Colonic mucosa (tissue), 4 donors: ENCODE measurements at places on chromosomes 5 and 9. TPM values are rescaled to one million over a fixed set of nuclear protein-coding genes. Genes with fewer than 3 reads are reported as not detected.
A peak's percentile ranks its signal among the peaks of the same experiment; 100 is the strongest.

DNA sequence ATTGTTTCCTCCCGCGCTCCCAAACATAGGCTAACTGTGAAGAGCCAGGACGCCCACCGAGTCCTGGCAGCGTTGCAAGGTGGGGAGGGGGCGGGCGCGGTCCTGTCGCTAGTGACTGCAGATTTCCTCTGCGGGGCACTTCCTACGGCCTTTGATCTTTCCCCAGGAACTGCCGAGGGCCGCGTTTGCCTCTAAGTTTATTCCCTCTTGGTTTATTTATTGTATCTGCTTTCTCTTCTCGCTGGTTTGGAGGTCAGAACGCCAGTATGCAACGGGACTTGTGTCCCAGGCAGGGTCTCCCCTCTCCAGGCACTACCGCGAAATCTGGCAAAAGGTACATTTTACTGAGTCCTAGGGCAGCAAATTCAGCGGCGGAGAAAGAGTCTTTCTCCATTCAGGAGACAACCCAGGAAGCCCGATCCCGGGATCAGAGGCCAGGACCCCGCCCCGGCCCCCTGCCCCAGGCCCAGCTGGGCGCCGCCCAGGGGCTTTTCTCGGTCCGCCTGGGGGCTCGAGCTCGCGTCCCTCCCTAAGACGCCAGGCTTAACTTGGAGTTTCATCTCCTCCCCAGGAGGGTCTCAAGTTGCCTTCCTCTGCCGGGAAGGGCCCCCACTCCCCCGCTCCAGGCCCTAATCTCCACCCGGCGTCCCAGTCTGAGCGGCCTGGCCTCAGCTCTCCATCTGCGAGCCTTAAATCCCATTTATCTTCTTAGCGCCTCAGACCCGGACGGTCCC lies 884 bp upstream of the EGFLAM start:
- H3K4me1 ChIP-seq: no peaks in the 10 kb centered on the region
- H3K4me3 ChIP-seq: no peak overlapping the region
- DNase-seq: no peak
- no peaks in the 10 kb centered on the region for H3K36me3 ChIP-seq

GRCh38 chr9:136823136-136824046 lies 15.6 kb downstream of the RABL6 start:
- H3K4me3 ChIP-seq: no peak overlapping the region
- no peak for DNase-seq
- H3K27ac ChIP-seq: no peak overlapping the region
- H3K36me3 ChIP-seq: no peaks in the 10 kb centered on the region

DNA sequence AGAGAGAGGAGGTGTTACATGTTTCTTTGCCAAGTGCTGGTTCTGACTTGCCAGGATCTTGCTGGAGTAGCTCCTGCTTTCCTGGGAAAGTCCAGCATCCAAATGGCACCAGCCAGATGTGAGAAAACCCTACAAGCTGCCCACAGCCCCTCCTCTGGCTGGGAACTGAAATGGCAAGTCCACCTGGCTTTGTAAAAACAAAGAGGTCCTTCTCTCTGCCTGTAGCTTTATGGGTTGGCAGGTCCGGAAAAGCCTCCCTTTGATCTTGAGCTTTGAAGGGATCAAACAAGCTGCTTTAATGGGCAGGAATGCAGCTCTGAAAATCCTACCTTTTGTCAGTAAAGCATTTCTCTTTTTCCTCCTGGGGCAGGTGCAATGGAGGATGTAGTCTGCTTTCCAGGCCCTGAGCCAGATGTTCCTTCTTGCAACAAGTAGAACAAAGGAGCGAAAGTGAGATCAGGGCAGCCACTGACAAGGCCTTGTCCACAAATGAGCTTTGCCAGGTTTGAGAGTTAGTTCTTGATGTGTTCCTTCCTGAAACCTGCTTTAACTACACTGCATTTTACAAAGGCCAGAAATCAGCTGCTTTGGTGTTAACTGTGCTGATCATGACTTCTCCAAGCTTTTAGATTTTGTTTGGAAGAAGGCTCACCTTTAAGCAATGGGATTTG lies 456.7 kb downstream of the ZNF608 start:
- H3K4me1 ChIP-seq: no peaks in the 10 kb centered on the region
- no peaks in the 10 kb centered on the region for H3K36me3 ChIP-seq
- DNase-seq: peak; percentile 22
- H3K4me3 ChIP-seq: no peak overlapping the region

TPPP gene
- total RNA-seq: 4.0 TPM

DNA sequence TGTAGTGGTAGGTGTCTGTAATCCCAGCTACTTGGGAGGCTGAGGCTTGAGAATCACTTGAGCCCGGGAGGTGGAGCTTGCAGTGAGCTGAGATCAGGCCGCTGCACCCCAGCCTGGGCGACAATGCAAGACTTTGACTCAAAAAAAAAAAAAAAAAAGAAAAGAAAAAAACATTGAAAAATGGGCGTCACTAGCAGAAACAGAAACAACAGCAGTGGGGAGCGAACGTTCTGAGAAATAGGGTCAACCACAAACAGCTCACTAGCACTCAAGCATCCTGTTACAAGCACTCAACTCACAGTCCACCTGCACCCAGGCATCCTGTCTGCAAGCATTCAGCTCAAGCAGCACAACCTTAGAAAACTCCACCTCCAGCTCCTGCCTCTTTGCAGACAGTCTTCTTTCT lies 17.2 kb downstream of the TRIM14 start:
- no peaks in the 10 kb centered on the region for H3K36me3 ChIP-seq
- no peak overlapping the region for H3K4me3 ChIP-seq
- DNase-seq: no peak
- no peaks in the 10 kb centered on the region for H3K27me3 ChIP-seq
- peak overlapping the region; percentile 35 for H3K27ac ChIP-seq

FOXD4 gene
- total RNA-seq: not detected

- no peaks in the 10 kb centered on the region for H3K36me3 ChIP-seq
- no peaks in the 10 kb centered on the region for H3K27me3 ChIP-seq
- H3K4me3 ChIP-seq: no peak overlapping the region
Observed at GRCh38 chr9:15333376-15333881, 26.4 kb upstream of the TTC39B start.

BARX1 gene
- not detected for total RNA-seq

SHISAL2B gene
- total RNA-seq: not detected

MAPK9 gene
- 46.4 TPM for total RNA-seq

MBLAC2 gene
- total RNA-seq: 3.3 TPM

WNK2 gene
- 238 TPM for total RNA-seq

DNA sequence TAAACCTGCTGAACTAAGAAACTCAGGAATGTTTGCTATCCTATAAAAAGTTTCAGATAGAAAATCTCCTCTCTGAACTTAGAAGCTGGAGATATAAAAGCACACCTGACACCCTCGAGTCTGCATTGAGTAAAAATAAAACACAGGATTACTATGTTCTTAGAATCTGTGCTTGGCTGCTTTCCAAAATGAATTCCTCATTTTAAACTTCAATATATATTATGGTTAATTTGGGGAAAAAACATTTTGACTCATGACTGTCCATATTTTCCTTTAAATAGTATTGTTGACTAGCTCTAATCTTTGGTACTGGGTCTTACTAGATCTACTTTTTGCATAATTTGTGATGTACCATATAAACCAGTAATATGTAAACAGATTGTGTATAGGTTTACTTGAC lies 36.7 kb downstream of the FBXW2 start:
- DNase-seq: no peak
- no peaks in the 10 kb centered on the region for H3K36me3 ChIP-seq
- H3K27me3 ChIP-seq: no peaks in the 10 kb centered on the region
- H3K4me3 ChIP-seq: no peak overlapping the region
- no peak overlapping the region for H3K27ac ChIP-seq

GRCh38 chr5:56671571-56671970 lies 143.8 kb upstream of the MAP3K1 start:
- H3K27me3 ChIP-seq: no peaks in the 10 kb centered on the region
- no peak overlapping the region for H3K4me3 ChIP-seq
- DNase-seq: no peak
- H3K36me3 ChIP-seq: no peaks in the 10 kb centered on the region
- H3K27ac ChIP-seq: no peak overlapping the region

DNA sequence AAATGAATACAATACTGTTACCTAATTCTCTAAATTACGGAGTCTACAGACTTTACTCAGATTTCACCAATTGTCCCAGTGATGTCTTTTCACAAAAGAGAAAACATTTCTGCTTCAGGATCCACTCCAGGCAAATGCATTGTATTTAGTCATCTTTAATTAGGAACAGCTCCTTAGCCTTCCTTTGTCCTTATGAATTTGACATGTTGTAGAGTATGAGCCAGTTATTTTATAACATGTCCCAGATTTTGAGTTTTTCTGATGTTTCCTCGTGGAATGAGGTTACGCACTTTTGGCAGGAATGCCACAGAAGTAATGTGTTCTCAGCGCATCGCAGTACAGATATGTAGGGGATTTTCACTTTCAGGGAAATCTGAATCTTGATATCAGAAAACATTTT lies 10.5 kb downstream of the HABP4 start:
- no peak for DNase-seq
- H3K27ac ChIP-seq: no peak overlapping the region
- H3K27me3 ChIP-seq: no peaks in the 10 kb centered on the region
- H3K36me3 ChIP-seq: no peaks in the 10 kb centered on the region
- no peaks in the 10 kb centered on the region for H3K4me1 ChIP-seq

CDH6 gene
- total RNA-seq: 2.0 TPM

PDZD2 gene
- total RNA-seq: 2.3 TPM

PCDHA13 gene
- total RNA-seq: 0.05 TPM

GRCh38 chr5:83564069-83564749 lies 92.7 kb downstream of the VCAN start:
- no peak for DNase-seq
- no peak overlapping the region for H3K4me3 ChIP-seq
- no peaks in the 10 kb centered on the region for H3K4me1 ChIP-seq
- no peaks in the 10 kb centered on the region for H3K36me3 ChIP-seq

TNC gene
- total RNA-seq: 5.0 TPM

GRCh38 chr5:6159832-6160430 lies 218.4 kb downstream of the MED10 start:
- DNase-seq: no peak
- H3K27ac ChIP-seq: no peak overlapping the region
- H3K4me3 ChIP-seq: no peak overlapping the region

- H3K36me3 ChIP-seq: peaks cover 31% of the 10 kb centered on the region
- no peaks in the 10 kb centered on the region for H3K27me3 ChIP-seq
- no peak overlapping the region for H3K27ac ChIP-seq
Observed at GRCh38 chr5:10262121-10262774, 12.2 kb downstream of the CCT5 start.

GRCh38 chr9:137463931-137464290 lies 4.8 kb upstream of the NSMF start:
- no peaks in the 10 kb centered on the region for H3K4me1 ChIP-seq
- no peak overlapping the region for H3K27ac ChIP-seq
- H3K36me3 ChIP-seq: no peaks in the 10 kb centered on the region
- no peak overlapping the region for H3K4me3 ChIP-seq
- no peaks in the 10 kb centered on the region for H3K27me3 ChIP-seq

DNA sequence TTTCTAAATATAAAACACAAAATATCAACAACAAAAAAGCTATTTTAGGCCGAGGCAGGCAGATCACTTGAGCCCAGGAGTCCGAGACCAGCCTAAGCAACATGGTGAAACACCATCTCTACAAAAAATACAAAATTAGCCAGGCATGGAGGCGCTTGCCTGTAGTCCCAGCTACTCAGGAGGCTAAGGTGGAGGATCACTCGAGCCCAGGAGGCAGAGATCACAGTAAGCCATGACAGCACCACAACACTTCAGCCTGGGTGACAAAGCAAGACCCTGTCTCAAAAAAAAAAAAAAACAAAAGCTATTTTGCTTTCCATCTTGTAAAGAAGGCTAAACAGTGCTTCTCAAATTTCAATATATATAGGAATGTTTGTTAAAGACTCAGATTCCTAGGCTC lies 11.3 kb downstream of the C5orf15 start:
- DNase-seq: no peak
- H3K27ac ChIP-seq: no peak overlapping the region
- H3K4me1 ChIP-seq: no peaks in the 10 kb centered on the region

- no peaks in the 10 kb centered on the region for H3K36me3 ChIP-seq
- H3K4me1 ChIP-seq: no peaks in the 10 kb centered on the region
- H3K27ac ChIP-seq: no peak overlapping the region
- no peak overlapping the region for H3K4me3 ChIP-seq
- no peaks in the 10 kb centered on the region for H3K27me3 ChIP-seq
- no peak for DNase-seq
Observed at GRCh38 chr5:43148417-43148816, 27.7 kb downstream of the ZNF131 start.

DNA sequence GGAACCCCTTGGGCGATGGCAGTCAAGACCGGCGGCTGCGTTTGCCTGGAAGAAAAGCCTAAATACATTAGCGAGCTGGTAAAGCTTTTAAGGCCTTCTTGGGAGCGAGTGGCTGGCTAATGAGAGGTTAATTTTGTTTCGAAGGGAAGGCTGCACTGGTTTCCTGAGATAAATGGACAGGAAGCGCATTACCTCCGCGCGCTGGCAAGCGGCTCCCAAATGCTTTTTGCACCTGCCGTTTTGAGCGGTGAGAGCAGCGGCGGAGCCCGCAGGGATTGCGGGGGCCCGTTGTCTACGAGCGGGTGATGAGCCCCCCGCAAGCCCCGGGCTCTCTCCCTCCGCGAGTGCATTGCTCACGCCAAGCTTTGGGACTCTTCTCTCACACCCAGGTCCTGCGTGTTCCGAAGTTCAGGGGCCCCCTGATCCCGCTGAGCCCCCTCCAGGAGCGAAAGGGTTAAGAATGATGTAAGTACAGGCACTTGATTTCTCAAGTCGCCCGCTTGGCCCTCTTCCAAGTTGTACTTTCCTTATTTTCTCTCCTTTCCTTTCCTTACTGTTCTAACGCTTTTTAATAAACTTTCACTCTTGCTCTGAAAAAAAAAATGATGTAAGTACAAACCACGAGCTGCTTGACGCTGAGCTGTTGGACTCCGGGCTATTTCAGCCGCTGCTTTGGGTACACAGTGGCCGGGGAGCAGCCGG lies 3.1 kb upstream of the RGMB start:
- H3K4me3 ChIP-seq: peak overlapping the region; percentile 65
- no peaks in the 10 kb centered on the region for H3K36me3 ChIP-seq
- H3K27ac ChIP-seq: peak overlapping the region; percentile 79
- H3K27me3 ChIP-seq: no peaks in the 10 kb centered on the region
- peak; percentile 81 for DNase-seq

DNA sequence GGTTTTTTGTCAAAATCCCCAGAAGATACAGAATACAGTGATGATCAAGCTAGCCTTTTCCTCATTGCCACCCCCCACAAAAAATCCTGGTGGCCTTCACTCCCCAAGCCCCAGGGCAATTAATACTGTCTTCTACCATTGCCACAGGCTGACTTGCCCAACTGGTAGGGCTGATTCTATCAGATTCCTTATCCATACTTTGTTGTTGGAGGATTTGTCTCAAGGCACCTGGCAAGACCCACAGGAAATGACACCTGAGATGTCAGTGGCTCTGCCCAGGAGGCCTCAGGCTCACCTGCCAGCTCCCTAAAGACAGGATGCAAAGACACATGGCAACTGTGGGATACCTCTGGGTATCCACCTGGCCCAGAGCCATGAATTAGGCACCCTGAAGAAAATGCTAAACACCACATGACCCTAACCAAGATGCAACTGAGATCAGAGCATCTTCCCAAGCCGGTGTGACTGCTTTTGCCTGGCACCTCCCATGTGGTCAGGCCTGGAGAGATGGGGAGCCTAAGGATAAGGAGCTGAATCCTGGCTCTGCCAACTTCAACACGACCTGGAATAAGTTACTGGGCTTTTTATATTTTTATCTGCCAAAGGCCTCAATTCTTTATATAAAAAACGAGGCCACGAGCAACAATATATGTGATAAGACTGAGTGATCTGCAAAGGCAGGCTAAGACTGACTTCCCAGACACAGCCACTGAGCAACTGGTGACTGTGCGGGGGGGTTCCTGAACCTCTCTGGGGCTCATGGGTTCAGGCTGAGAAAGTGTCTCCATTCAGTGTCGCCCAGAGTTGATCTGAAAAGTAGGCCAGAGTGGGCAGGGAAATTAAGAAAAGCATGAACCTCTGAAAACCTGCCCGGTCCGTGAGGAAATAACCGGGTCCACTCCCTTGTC lies 944 bp downstream of the ATOX1 start:
- H3K4me3 ChIP-seq: peak overlapping the region; percentile 83
- no peaks in the 10 kb centered on the region for H3K27me3 ChIP-seq
- peaks cover 10% of the 10 kb centered on the region for H3K4me1 ChIP-seq
- no peak for DNase-seq
- H3K27ac ChIP-seq: peak overlapping the region; percentile 67
